ENCODE measurements at places on chromosomes 6 and 20.

DNA sequence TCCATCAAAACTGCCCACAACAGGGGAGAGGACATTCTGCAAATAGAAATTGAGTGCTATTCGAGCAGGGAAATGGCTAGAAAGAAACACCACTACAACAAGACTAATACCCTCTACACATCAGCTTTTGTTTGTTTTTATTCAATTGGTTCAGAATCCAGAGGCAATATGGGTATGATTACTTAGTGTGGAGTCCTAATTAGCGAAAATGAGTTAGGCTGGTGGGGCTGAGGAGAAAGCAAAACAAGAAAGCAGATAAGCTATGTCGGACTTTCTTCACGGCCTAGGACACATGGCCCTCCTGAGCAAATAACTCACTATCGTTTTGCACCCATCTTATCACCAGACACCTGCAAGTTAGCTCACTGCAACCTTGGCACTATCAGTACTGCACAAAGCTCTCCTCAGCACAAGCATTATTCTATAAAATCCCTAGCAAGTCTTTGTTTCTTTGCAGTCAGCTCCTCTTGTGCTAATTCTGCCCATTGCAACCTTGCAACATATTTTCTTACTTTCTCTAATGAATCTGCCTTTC lies 31.3 kb upstream of the SH3BGRL2 start:
- DNase-seq, result no peak

- DNase-seq, result no peak
Observed at GRCh38 chr6:42891199-42891722, 11.8 kb downstream of the RPL7L1 start.

GRCh38 chr6:85404564-85405174 lies 45.2 kb upstream of the NT5E start:
- no peak for DNase-seq

- no peak for DNase-seq
Observed at GRCh38 chr20:34948030-34948429, 7.6 kb downstream of the GSS start.

GRCh38 chr6:13013681-13014503 lies 297.3 kb downstream of the PHACTR1 start:
- DNase-seq, result no peak

DNA sequence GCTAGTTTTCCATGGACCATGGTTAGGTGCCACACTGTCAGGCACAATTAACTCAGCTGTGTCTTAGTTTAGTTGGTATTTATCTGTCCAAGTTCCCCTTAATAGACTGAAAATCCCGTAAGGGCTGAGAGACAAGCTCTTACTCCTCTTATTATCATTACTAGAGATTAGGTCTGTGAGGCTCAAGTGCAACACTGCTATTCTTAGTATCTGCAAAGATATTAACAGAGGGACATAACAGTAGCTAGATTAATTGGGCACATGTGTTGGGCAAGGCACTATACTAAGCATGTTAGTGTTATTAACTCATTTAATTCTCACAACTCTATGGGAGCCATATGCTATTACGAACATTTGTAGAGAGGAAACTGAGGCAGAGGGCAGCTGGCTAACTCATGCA lies 137.3 kb downstream of the VEGFA start:
- DNase-seq, result no peak

DNA sequence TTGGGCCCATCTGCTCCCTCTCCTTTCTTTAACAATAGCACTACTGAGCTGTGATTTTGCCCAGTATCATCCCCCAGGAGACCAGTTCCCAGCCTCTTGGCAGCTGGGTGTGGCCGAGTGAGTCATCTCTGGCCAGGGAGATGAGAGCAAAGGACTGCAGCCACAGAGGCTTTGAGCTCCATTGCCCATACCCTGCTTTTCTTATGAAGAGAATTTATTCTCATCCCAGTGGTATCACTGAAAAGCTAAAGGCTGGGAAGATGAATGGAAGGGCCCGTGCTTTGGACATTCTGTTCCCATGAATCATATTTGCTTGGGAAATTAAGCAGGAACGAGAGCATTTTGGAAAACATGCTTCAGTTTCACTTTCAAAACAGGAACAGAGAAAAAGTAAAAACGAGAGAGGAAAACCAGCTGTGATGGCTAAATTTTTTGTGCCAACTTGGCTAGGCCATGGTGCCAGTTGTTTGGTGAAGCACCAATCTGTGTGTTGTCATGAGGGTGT lies 14.9 kb downstream of the CST3 start:
- no peak for DNase-seq

DNA sequence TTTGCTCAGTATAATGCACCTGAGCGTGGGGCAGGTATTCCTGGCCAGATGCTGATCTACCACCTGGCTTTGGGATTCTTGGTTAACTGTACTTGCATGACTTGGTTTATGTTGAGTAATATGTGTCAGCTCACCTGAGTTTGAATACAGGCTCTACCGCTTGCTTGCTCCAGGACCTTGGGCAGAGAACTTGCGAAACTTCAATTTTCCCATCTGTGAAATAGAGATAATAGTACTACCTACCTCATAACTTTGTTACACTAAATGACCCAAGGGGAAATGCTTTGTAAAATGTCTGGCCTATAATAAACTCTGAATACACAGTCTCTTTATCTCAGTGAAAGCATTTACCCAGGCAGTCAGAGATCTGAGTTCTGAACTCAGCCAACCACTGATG lies 51.8 kb downstream of the SCAND1 start:
- DNase-seq, result no peak

- no peak for DNase-seq
Observed at GRCh38 chr20:58406422-58407001, 17.5 kb downstream of the VAPB start.

- no peak for DNase-seq
Observed at GRCh38 chr6:27810768-27811450, 101.3 kb downstream of the OR2B2 start.

- DNase-seq, result no peak
Observed at GRCh38 chr6:21478883-21479539, 114.5 kb upstream of the SOX4 start.

GRCh38 chr20:34407962-34408474 lies 44.9 kb downstream of the ITCH start:
- DNase-seq, result no peak

GRCh38 chr6:161292145-161292544 lies 18.3 kb upstream of the AGPAT4 start:
- DNase-seq, result no peak

- DNase-seq, result no peak
Observed at GRCh38 chr6:163200289-163200688, 214.2 kb upstream of the QKI start.

DNA sequence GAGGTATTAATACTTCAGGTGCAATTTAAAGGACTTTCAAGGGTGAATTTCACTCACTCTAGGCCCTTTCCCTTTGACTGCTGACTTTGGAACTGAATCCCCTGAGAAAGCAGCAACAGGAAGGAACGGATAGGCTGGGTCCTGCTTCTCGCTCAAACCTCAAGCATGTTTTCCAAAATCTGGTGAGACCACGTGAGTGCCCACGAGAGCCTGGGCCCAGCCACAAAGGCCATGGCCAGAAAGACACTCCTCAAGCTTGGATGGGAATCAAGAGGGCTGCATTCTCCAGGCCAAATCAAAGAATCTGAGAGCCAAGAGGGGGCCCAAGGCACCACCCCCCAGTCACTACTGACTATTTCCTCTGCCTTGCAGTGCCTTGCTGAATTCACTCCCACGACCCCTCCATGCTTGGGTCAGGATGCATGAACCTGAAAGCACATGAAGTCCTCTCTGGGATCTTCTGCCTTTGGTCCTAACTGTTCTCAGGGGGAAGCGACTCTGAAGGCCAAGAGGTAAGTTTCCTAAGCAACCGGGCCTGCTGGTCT lies 146.1 kb downstream of the NFATC2 start:
- DNase-seq, result no peak

- no peak for DNase-seq
Observed at GRCh38 chr20:58523971-58524315, 8.7 kb upstream of the APCDD1L start.

GRCh38 chr20:24135781-24136180 lies 147.2 kb upstream of the GGTLC1 start:
- no peak for DNase-seq
